ENCODE measurements at places on chromosomes 7 and 10.

- no peak for DNase-seq
Observed at GRCh38 chr10:12971001-12971788, 30.3 kb downstream of the CCDC3 start.

- no peak for DNase-seq
Observed at GRCh38 chr7:40969641-40970040, 733.2 kb downstream of the INHBA start.

DNA sequence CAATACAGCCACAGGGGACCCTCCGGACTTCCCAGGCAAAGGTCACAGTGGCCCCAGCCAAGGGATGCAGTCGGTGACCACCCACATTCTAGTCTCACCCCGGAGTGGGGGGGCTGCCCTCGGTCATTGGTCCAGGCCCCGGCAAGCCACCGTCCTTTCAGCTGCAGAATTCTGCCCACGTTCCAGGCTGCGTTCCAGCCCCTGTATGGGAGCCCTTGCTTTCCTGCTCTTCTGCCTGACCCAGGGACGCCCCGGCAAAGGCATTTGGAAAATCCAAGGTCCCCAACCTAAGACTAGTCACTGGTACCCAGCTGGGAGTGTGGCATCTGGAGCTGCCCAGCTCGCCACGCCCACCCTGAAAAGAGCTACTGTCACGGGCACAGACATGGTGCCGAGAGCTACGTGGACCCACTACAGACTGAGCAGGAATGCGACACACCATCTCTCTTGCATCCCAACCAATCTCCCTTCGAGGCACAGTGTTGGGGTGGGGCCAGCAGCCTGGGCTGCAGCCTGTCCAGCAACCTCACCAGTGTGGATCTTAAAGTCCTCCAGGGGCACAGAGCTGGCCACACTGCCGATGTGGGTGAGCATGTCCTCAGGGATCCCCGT lies 18.6 kb downstream of the OGDHL start:
- no peak for DNase-seq

DNA sequence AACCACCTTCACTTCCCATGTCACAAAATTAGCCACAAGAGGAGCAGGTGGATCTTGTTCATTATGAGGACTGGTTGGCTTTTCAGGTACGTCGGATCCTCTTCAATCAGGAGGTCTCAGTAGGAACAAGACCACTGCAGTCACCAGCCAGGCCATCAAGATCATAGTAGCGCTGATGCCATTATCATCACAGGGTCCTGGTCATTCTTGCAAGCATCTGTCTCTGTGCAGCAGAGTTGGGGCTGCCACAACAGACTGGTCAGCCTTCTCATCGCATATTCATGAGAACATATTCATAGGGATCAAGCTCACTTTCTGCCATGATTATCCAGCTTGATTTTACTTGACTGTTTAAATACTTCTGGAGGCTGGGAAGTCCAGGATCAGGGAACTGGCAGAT lies 67.1 kb downstream of the ADCYAP1R1 start:
- no peak for DNase-seq

DNA sequence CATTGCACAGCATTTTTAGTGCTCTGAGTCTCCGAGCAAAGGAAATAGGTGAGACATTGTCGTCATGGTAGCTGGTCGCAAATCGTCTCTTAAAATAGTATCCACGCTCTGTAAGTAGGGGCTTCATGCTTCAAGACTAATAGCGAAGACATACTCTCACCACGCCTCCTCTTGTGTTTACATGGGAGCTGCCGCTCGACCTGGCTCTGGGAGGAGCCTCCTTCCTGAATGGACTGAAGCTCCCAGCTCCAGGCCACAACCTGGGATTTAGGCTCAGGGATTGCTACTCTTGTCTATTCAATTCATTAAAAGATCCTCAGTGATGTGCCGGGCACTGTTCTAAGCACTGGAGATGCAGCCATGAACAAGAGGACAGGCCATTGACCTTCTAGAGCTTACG lies 196.1 kb upstream of the GALNT17 start:
- DNase-seq = no peak

DNA sequence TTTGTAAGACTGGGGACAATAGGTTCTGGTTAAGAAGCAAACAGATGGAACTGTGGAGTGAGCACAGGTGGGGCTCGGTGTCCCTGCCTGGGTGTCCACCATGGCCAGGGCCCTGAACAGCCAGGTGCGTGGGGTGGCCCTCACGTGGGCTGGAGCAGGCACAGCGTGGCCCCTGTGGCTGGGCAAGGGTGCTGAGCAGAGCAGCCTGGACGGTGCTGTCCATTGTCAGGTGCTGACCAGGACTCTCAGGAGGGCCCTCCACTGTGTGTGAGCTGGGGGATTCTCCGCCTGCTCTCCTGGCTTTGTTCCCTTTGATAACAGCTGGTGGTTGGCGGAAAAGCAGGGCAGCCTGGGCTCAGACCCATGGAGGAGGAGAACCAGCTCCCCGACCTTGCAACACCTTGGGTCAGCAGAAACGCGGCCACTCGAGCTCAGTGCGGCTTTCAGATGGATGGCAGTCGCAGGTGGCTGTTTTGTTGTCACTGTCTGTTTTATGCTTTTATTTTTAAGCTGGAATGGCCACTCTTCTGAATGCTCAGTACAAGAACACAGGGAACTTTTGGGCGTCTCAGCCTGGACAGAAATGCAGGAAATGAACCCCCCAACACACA lies 273.9 kb upstream of the ADARB2 start:
- no peak for DNase-seq

GRCh38 chr10:23917251-23917840 lies 291.6 kb upstream of the KIAA1217 start:
- no peak for DNase-seq

GRCh38 chr7:157522954-157523353 lies 186.2 kb downstream of the DNAJB6 start:
- DNase-seq = no peak

DNA sequence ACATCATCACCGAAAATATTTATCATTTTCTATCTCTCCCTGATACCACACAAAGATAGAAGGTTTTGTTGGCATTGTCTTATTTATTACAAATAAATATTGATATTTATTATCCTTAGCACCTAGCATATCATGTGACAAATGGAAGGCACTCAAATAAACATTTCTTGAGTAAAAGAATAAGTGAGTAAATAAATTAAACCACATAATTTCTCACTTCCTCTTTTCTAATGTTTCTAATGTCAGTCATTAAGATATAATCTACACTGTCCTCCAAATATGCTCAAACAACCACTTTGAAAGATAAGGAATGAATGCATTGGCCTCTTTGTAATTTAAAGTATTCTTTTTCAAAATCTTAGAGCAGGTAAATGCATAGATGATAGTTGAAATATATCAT lies 1027.8 kb upstream of the LRRTM3 start:
- DNase-seq = no peak

- no peak for DNase-seq
Observed at GRCh38 chr10:44955413-44956070, 4.1 kb upstream of the RASSF4 start.

- DNase-seq = no peak
Observed at GRCh38 chr10:43226851-43227845, 39.7 kb downstream of the RASGEF1A start.

DNA sequence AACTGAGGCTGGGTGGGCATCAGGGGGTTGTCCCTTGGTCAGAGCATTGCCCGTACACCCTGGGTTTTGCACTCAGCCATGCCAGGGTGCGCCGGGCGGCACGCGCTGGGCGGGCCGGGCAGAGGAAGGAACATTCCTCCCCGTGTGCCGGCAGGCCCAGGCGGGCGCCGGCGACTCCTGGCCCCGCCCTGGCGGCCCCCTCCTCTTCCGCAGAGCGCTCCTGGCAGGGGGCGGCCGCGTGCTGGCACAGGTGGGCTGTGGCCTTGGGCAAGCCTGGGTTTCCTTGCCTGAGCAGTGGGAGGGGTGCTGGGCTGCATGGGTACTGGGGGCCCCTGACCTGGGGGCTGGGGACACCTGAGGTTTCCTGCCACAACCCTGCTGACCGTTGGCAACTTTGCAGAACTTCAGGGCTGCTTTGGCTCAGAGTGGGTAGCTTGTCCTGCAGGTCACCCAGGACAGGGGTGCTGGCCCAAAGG lies 3.9 kb downstream of the LFNG start:
- DNase-seq = no peak

DNA sequence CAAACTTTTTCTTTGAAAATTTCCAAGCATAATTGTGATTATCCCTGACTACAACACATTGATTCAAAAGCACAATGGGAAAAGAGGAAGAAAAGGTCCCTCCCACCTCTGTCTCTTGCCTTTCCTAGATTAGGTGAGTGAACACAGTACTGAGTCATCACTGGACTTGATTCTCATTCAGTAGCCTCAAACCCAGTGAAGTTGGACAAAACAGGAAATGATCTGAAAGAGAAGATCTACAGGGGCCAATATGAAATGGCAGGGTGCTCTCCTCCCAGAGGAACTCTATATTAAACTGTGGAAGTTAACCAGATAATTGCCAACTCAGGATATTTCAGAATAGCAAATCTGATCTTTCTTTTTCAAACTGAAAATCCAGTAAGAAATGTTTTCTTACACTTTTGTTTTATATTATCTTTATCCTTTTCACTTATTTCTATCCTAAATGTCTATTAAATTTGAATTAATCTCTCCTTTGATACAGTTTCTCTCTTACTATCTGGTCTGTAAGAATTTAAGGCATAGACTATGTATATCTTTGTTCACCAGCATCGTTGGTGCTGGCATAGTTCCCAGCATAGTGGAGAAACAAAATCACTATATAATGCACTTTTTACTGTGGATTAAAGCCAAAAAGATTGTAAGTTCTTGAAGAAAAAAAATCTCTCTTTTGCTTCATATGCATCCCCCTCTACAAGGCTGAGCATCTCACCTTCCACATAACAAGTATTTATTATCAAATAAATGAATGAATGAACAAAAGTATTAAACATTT lies 41.4 kb upstream of the IKZF1 start:
- DNase-seq = peak; percentile 76

DNA sequence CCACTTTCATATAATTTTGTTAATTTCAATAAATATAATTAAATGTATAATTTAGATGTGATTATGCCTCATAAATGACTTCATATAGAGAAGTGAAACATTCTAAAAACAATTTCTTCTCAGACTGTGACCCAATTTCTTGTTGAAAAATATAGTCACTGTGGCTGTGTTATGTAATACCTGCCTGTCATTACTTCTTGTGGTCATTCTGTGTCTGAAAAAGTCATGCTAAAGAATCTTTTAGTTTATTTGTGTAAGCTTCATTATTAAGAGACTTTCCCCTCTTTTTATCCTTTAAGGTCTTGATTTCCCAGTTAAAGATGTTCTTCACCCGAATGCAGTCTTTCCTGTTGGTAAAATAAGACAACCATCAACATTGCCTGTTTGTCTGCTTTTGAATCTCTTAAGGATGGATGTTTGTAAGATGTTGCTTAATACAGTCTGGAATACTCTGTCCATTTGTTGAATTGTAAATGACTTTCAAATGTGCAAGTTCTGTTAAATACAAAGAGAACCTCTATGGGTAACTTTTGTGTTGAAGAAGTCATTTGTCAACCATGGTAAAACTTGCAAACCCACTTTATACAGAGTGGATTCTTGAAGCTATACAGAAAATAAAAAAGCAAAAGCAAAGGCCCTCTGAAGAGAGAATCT lies 16.0 kb downstream of the KAT6B start:
- no peak for DNase-seq

- no peak for DNase-seq
Observed at GRCh38 chr10:30176182-30176581, 116.8 kb upstream of the JCAD start.

DNA sequence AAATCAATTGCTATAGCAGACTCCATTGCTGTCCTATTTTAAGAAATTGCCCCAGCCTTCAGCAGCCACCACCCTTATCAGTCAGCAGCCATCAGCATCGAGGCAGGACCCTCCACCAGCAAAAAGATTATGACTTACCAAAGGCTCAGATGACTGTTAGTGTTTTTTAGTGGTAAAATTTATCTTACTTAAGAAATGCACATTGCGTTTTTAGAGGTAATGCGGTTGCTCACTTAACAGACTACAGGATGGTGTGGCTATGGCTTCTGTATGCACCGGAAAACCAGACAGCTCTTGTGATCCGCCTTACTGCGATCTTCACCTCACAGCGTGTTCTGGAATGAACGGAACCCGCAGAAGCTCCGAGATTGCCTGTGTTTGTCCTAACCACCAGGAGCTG lies 58.1 kb downstream of the WDR37 start:
- DNase-seq = no peak

DNA sequence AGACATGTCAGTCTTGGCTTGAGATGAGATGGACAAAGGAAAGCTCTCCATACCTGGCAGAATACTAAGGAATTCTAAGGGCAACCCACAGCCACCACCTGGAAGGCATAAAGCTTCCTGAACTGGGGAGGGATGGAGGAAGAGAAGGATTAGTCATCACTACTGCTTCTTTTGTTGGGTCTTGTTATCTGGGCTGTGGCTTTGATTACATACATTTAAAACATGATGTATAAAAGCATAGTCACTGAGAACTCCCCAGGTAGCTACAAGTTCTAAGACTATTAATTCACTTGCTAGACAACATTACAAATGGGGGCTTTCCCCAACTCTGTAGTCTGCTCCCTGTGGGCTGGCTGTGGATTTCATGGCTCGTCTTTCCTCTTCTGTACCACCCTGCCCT lies 58.2 kb downstream of the RBM33 start:
- DNase-seq = no peak

GRCh38 chr10:115628616-115629015 lies 535.5 kb downstream of the ATRNL1 start:
- no peak for DNase-seq

DNA sequence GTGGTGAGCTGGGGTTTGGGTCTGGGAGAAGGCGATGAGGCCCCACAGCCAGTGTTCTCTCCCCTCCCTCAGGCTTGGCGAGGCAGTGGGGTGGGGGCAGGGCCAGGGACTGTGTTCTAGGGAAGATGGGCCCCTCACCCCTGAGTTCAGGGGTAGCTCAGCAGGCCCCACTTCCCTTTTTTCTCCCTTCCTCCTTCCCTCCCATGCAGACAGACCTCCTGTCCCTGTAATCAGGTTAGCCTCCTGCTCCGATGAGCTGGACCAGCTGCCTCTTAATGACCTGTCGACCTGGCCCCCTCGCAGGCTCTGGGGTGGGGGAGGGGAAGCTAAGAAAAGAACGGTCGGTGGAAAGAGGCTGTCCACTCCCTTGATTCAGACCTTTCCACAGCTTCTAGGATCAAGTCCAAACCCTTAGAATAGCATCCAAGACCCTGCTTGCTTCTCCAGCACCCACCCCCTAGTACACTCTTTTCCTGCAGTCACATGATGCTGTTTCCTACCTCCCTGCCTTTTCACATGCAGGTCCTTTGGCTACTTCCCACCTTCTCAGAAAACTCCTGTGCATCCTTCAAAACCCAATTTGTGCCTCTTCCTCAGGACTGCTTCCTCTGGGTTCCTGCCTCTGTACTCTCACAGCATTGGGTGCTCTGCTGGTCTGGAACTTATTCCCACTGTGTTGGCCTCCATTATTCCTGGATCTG lies 64.1 kb downstream of the ZMIZ1 start:
- DNase-seq = peak; percentile 92

GRCh38 chr10:91930939-91931338 lies 7.4 kb downstream of the BTAF1 start:
- no peak for DNase-seq

GRCh38 chr7:6015917-6016652 lies 7.0 kb downstream of the AIMP2 start:
- no peak for DNase-seq

All from KBM-7 (cell line).